ENCODE measurements at places on chromosomes 4 and X.

DNA sequence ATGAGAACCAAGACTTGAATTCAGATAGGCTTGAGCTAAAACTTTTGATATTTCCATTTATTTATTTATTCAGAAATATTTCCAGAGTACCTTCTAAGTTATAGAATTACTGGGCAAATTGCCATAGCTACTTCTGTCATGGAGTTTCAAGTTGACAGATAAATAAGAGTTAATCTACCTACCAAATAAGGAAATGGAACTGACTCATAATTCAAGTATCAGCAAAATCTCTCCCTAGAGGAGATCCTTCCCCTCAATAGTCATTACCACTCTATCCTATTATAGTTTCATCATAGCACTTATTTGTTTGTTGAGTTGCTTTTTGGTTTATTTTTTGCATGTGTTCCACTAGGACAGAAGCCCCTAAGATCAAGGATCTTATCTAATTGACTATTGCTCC, 48.8 kb upstream of the CCSER1 start:
- DNase-seq: no peak

DNA sequence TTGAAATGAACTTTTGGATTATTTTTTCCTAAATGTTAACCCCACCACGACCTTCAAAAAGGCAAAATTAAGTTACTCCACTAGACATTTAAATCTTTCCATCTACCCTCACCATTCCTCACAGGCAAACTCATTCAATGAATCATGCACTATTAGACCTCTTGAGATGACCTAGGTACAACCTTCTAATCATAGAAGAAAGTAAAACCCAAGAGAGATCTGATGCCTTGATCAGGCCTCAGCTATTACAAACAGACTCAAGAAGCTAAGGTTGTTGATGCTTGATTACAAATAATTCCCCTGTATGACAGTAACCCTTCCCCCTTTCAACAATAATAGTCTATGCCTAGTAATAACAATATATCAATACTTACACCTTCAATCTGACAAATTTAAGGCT, 18.9 kb downstream of the TAPT1 start:
- no peak for DNase-seq

DNA sequence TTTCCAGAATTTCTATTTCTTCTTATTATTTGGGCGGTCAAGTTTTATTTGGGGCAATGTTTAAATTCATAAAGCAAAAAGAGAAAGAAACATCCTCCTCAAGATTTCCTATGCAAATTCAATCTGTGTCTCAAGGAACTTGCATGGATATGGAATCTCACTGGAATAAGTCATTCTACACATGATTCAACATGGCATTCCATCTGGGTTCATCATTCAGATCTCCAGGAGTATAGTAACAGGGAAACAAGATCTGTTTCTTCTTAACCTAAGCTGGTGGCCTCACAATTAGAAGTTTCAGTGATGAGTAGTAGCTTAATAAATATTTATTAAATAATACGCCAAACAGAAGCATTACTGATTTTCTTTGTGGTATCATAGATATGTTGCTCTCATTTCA, 19.8 kb downstream of the KLHL34 start:
- DNase-seq: no peak

DNA sequence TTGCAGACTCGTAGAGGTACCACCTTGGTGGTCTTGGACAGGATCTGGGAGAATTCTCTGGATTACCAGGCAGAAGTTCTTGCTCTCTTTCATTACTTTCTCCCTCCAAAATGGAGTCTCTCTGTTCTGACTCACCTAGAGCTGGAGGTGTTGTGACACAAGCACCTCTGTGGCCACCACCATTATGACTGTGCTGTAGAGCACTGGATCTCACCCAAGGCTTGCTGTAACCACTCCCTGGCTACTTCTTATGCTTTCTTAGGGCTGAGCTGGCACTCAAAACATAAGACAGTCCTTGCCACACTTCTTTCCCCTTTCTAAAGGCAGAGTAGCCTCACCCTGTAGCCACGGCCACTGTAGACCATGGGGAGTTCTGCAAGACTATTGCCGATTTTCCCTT, 296.6 kb upstream of the DIPK2B start:
- DNase-seq: no peak

DNA sequence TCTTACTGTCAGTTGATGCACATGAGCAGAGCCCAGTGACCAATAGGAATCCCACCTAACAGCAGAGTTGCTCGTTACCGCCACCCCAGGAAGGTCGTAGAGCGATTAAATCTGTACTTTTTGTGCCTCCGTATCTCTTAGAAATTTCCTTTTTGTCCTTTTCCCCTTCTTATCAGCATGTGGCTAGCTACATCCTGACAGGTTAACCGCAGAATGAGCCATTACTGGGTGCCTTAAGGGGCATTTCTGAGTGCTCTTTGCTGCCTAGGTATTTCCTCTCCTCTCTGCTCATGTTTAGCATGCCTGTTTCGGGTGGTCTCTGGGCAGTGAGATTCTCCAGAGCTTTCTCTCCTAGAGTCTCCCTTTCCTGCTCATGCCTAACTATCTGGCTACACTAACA, 530.5 kb downstream of the FAM133A start:
- no peak for DNase-seq

DNA sequence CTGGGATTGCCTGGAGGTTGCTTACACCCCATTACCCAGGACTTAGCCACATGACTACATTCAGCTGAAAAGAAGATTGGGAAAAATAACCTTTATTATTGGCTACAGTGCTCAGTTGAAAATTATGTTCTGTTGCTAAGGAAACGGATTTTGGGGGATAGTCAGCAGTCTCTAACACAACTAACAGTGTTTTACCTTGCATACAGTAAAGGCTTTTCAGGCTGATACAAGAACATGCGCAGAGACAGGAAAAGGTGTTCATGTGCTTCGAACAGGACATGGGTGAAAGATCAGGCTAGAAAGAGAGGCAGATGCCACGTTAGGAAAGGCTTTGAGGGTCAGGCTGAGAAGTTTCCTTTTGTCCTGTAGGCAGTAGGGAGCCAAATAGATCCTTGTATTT, 14.8 kb upstream of the RHOH start:
- no peak for DNase-seq

GRCh38 chrX:37753384-37753783, 26.5 kb upstream of the CYBB start:
- no peak for DNase-seq

DNA sequence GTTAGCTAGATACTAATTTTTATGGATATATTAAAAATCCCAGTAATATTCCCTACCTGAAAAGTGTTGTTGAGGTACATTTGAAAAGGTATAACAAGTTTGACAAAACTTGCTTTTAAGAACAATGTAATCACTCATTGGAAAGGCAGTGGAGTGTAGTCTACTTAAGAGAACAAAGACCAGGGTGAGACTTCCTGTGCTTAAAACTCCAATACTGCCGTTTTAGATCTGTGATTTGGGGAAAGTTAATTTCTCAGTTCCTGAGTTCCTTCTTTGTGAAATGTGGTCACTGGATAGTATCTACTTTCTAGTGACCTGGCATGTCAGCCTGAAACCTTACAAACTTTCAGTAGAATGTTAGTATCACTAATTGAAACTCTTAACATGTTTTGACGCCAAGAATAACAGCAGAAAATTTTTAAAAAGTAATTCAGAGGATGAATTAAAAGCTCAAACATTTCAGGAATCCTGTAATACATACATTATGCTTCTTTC, 56.8 kb downstream of the PCDH7 start:
- DNase-seq: no peak

- no peak for DNase-seq
Observed at GRCh38 chrX:57156397-57157049, 19.3 kb upstream of the SPIN2A start.

- no peak for DNase-seq
Observed at GRCh38 chr4:141432000-141432712, 204.2 kb upstream of the IL15 start.

- DNase-seq: no peak
Observed at GRCh38 chr4:102575369-102576129, 74.4 kb downstream of the NFKB1 start.

- no peak for DNase-seq
Observed at GRCh38 chr4:124749421-124749820, 36.9 kb upstream of the ANKRD50 start.

- DNase-seq: no peak
Observed at GRCh38 chr4:187444061-187444460, 551.5 kb upstream of the ZFP42 start.

Measured in iPS DF 19.7 (cell line).